ENCODE measurements at places on chromosomes 7 and 10.

DNA sequence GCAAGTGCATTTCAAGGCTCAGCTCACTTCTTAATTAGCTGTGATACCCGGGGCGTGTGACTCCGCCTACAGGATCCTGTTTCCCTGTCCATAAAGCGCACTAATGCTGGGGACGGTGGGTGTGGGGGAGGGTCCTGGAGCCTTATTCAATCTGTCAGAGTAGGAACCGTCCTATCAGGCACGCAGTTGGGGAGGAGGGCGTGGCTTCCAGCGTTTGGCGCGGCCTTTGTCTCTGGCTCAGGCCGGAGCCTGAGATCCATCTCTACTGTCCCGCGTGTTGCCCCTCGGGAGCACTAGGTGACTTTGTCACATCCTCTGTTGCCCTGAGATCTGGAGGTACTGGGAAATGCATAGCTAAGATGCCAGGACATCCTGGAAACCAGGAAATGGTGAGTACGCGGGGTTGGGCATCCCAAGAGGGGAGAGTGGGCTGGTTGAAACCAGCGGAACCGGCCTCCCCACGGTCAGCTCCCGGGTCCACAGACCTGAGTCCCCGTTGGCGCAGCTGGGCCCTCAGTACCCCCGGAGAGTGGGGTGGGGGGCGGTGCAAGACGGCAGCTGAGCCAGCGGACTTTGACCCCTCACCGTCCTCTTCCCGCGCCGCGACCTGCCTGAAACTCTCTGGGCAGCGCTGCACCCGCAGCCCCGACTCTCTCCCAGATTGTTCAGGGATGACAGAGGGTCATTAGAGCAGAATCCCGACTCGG lies 104.4 kb upstream of the ZNF92 start:
- peak; percentile 50 for DNase-seq

GRCh38 chr10:91976317-91977051 lies 52.9 kb downstream of the BTAF1 start:
- no peak for DNase-seq

DNA sequence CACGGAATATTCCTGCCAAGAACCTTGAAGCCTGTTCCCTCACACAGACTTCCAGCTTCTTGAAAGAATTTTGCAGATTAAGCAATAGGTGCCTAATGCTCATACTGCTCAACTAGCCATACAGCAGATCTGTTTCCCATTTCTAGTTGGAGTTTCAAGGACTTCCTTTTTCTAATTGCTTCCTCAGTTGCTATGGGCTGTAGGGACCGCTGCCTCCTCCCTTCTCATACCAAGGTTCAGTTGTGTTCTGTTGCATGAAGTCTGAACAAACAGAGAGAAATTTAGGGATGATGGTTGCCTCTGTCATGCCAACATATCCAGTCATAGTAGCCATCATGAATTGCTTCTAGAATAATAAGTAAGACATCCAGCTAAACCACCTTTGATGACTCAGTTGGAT lies 6.8 kb downstream of the ITGA8 start:
- DNase-seq = no peak

- DNase-seq = peak; percentile 34
These were observed at the start of gene NYAP1 for GRCh38 chr7:100483722-100484672. NYAP1 (plus strand) TSS chr7:100483927; CDS start chr7:100485312, 1,385 bp downstream.

Measured in activated T-cell treated with anti-CD3 and anti-CD28 coated beads for 48 hours (primary cell).